Hair follicular keratinocyte (primary cell): ENCODE measurements at places on chromosomes 3 and 15. TPM values are rescaled to one million over a fixed set of nuclear protein-coding genes. Genes with fewer than 3 reads are reported as not detected.

Gene SLC35G2
- 7.3 and 8.2 TPM in 2 replicates for total RNA-seq

Gene AADACL2
- not detected in 2 replicates for total RNA-seq

Gene FBXL2
- total RNA-seq: 12.8 and 19.5 TPM in 2 replicates

Gene SCN5A
- under 0.01 and 0.04 TPM in 2 replicates for total RNA-seq

Gene MFN1
- 29.3 and 39.2 TPM in 2 replicates for total RNA-seq

Gene ADCY5
- 0.08 TPM in 1 of 2 replicates, not detected in the other for total RNA-seq

Gene PARP15
- 0.04 TPM in 1 of 2 replicates, not detected in the other for total RNA-seq

Gene IQCH
- total RNA-seq: 2.4 and 8.3 TPM in 2 replicates

Gene TF
- total RNA-seq: 0.27 TPM in 1 of 2 replicates, not detected in the other

Gene ELL3
- 2.3 and 7.2 TPM in 2 replicates for total RNA-seq

Gene SLC35A5
- 13.7 and 27.2 TPM in 2 replicates for total RNA-seq

Gene KIF15
- 3.8 and 12.6 TPM in 2 replicates for total RNA-seq
